HFFc6 (cell line): ENCODE measurements at places on chromosomes 1 and 21. TPM values are rescaled to one million over a fixed set of nuclear protein-coding genes. Genes with fewer than 3 reads are reported as not detected.

MTF2 gene
- 11.1 to 17.1 TPM (median 15.1 TPM) in 3 replicates for total RNA-seq

PIK3R3 gene
- total RNA-seq, result 5.5 and 11.2 TPM in 2 replicates

GRCh38 chr1:46681333-46682034, 9.8 kb downstream of the TEX38 start:
- no peak for DNase-seq

FAM151A gene
- total RNA-seq, result not detected in 2 replicates

GRCh38 chr1:26750428-26750827, 37.3 kb upstream of the PIGV start:
- no peak for DNase-seq

DNA sequence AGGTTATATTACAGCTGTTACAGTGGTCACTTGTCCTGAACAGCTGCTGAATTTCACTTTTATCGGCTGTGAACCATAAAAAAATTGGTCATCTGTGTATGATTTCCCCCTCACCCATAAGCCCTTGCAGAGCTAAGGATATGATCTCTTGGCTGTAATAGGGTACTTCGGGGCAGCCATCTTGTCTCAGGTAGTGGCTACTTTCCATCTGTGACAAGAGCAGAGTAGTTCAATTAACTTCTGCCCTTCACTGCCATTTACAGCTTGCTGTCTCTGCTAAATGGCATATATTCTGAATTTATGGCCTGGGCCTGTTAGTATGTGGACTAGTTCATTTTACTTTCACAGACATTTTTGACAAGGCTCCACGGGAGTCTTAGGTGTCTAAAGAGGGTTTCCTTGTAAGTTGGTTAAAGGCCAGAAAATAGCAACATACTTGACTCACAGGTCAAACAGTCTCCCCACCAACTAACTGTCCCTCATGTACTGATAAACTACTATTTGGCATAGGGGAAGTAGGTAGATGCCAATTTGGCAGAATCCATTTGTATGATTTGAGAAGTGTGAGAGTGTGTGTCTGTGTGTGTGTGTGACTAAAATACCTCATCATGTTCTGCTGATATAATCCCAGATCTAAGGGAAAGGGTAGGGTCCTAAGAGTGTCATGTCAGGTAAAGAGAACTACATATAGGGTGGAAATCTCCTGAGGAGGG, 151.6 kb downstream of the KCTD3 start:
- no peak for DNase-seq

- DNase-seq, result peak; percentile 92
Measured at GRCh38 chr1:12601700-12602658, 16.0 kb downstream of the DHRS3 start.
